NCI-H1048 (cell line): ENCODE measurements at places on chromosomes 3 and 15.

DNA sequence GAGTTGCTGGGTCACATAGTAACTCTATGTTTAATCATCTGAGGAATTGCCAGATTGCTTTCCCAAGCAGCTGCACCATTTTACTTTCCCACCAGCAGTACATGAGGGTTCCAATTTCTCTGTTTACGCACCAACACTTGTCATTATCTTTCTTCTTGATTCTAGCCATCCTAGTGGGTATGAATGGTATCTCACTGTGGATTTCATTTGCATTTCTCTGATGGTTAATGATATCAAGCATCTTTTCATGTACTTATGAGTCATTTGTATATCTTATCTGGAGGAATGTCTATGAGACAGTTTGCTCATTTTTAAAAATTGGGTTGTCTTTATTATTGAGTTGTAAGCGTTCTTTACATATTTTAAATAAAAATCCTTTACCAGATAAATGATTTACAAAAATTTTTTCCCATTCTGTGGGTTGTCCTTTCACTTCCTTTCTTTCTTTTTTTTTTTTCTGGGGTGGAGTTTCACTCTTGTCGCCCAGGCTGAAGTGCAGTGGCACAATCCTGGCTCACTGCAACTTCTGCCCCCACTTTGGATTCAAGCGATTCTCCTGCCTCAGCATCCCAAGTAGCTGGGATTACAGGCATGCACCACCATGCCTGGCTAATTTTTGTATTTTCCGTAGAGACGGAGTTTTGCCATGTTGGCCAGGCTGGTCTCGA lies 8.9 kb upstream of the SGO1 start:
- DNase-seq, result no peak

DNA sequence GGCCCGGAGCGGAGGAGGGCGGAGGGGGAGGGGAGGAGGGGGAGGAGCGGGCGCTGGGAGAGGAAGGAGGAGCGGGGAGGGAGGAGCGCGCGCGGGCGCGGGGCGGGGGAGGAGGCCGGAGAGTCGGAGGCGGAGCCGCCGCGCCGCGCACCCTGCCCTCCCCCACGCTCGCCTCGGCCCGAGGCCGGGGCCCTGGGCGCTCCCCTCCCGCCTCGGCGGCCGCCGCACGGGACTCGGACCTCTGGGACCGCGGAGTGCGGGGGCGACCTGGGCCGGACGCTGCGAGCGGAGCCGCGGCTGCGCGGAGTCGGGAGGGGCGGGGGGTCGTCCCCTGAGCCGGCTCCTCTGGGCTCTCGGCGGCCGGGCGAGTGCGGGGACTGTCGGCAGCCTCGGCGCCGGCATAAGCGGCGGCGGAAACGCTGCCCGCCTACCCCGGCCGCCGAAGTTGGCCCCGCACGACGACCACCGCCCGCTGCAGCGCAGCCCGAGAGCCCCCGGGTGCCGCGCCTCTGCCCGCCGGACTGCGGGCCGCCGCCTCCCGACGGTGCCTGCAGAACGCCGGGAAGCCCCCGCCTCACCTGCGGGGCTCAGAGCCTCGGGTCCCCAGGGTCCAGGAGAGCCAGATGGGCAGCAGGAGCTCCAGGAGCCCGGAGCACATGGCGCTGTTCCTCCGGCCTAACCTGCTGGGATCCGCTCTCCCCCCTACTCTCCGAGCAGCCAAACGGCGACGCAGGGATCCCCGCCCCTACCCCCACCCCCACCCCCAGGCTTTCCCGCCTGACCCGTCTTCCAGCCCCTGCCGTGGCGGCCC lies 406 bp upstream of the GABRB3 start:
- no peak for DNase-seq

GRCh38 chr15:60072826-60073465 lies 68.8 kb downstream of the FOXB1 start:
- no peak for DNase-seq

DNA sequence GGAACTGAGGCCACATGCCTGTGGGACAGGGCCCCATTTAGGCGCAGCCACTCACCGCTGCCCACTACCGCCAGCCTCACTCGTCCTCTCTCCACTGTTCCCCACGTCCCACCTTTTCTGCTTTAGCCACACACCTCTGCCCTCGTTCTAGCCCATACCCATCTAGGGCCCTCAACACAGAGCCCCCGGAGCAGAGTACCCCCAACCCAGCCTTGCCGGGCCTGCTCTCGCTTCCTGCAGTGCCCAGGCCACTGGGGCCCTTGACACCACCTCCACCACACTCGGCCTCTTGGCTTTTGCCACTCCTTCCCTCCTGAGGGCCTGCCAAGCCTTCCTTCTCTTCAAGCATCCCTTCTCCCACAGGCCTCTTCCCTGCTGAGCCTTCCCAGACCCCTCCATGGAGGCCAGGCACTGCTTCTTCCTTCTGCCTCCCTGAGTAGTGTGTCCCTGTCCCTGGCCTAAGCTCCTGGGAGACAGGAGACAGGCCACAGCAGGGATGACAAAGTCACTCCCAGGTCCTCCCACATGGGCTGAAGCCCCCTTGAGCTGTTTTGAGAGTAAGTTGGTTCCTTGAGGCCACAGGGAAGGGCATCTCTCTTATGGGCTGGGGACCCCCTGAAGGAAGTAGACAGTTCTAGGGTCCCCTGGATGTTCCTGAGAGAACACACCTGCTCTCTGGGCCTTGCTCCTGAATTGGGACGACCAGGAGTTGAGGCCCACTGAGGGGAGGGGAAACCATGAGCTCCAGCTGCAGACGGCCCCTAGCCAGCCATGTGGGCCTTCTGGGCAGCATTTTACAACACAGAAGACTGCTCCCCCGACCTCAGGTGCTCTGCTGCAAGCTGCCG lies 4.4 kb downstream of the PRSS50 start:
- DNase-seq, result no peak

DNA sequence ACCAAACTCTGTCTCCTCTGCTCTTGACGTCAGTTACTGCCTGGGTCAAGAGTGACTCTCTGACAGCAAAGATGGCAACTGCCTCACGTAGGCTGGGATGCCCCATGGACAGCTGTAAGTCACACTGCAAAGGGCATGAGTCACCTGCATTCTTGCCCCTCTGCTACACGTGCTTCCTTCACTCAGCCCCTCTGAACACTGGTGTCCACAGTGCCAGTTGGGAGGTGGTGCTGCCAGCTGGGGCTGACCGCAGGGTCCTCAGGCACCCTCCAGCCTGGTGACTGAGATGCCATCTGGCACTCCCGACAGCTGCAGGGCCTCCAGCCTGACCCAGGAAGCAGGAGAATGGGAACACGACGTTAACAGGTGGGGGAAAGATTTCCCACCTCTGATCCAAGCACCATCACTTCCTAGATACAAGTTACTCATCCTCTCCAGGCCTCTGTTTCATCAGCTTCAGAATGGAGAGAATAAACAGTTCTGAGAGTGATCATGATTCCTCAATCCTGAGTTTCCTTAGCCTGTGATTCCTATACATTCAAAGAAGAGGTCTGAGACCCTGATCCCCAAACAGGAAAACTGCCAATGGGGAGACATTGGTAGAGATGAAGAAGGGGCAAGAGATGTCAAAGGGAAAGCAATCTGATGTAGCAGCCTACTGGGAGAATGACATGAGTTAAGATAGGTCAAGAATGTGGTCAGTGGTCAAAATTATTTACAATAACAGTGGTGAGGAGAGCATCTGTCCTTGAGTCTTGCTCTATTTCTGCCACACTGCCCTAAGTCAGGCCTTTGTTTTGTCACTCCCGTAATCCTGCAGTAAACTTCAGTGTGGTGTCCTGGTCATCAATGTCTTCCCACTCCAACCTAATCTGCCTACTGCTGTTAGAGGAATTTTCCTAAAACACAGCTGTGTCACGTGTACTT lies 86.1 kb upstream of the BCL6 start:
- DNase-seq, result no peak

- no peak for DNase-seq
These were observed 138.8 kb downstream of the SMAD6 start for GRCh38 chr15:66840615-66841390.

DNA sequence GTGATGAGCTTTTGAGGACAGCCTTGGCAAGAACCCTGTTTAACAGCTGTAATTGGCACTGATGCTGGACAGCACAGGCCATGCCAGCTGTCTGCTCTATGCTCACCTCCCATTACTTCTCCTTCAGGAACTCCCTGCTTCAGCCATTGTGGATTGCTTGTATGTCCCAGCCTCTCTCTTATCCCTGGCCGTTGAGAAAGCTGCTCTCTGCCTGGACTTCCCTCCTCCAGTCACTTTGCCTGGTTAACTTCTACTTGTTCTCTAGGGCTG lies 444.5 kb downstream of the EPHB1 start:
- DNase-seq, result no peak

- no peak for DNase-seq
These were observed 9.1 kb downstream of the SEMA6D start for GRCh38 chr15:47726399-47726823.

- DNase-seq, result no peak
These were observed 28.2 kb downstream of the CLEC3B start for GRCh38 chr3:45054196-45054857.

DNA sequence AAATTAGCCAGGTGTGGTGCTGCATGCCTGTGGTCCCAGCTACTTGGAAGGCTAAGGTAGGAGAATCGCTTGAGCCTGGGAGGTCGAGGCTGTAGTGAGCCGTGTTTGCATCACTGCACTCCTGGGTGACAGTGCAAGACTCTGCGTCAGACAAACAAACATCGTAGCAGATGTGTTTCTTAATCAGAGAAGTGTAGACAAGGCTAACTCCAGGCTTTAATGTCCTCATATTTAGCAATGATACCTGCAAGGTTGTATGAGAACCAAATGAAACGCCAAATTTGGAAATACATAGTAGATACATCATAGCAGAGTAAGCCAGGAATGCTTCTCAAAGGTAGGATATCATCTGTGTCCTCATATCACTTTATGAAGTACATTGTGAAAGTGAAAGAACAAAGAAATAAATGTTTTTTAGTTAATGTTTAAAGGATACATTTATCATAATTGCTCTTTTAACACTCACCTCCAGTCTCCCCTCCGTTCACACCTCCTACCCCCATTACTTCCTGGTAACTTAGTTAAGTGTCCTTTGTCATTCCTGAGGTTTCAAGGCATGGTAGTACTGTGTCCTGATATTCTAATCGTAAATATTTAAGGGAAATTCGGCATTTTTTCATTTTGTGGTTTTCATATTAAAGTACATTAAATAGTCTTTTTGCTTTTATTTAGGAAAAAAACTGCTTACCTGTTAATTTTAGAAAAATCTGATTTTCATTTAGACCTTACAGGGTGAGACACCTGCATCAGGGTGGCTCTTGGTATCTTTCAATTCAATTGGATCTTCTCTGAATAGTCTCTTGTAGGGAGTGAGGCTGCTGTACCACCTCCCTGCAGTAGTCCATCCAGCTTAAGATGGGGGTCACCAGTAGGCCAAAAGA lies 96.1 kb downstream of the OPA1 start:
- no peak for DNase-seq

DNA sequence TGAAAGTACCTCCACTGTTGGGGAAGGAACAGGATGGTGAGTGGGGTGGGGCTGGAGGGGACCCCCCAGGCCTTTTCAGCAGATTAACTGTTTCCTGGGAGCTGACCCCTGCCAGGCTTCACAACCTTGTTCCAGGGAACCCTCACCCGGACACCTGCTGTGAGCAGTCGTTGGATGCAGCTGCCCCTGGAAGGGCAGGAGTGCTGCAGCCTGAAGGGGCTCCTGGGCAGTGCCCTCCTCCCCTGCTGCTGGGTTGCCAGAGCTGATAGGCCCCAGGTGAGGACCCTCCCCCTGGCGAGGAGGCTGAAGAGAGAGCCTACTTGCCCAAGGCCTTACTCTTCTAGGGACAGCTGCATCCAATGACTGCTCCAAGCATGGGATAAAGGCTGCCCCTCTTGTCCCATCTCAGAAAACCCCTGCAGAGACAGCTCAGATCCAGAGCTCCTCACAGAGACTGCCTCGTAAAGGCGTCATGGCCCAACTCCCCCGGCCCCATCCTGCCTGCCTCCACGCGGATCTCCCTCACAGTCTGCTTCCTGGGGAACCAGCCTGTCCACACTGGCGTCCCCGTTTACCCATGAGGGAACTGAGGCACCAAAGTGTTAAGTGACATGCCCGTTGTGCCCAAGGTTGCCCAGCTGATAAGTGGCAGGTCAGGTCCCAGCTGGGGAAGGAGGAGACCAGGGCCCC lies 193.4 kb upstream of the LINGO1 start:
- no peak for DNase-seq

GRCh38 chr15:41735046-41735445 lies 39.2 kb upstream of the MAPKBP1 start:
- DNase-seq, result no peak

DNA sequence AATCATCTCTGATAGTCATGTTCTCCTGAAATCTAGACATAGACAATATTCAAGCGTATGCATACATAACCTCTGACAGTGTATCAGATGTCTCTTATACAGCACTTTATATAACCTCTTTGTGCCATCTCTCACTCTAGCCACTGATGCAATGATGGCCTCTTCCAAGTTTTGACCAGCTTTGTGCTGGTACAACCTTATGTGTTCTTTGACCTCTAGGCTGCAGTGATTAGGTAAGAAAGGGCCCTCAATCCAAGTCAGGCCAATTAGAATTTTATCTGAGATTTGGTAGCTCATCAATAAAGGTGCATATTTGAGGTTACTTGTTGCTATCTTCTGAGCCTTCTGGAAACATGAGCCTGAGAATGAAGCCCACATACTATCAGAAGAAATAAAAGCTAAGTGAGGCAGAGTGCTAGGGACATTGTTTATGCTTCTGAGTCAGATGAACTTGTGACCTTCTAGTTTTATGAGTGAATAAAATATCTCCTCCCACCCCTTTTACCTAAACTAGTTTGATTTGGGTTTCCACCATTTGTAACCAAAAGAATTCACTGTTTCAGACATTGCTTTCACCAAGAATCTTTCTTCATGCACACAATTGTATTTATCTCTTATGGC lies 283.2 kb upstream of the SUCLG2 start:
- DNase-seq, result no peak

GRCh38 chr15:89858661-89859458 lies 34.9 kb downstream of the AP3S2 start:
- DNase-seq, result no peak

DNA sequence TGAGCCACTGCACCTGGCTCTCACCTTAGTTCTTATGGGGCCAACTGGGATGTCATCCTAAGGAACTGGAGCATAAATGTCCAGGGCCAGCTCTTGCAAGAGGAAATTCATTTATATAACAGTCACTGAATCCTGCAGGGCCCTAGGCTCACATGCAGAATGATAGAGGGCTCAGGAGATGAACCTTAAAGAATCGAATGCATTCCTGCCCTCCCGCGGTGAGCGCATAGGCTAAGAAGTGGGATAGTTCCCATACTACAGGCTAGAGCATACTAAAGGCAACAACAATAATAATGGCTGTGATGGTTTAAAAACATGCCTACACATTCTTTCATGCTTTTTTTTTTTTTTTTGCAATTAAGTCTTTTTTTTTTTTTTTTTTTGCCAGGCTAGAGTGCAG lies 17.1 kb upstream of the CSRNP1 start:
- DNase-seq, result no peak
